Kasumi-1 (cell line): ENCODE measurements at places on chromosomes 7 and 10.

- no peak for DNase-seq
Measured at GRCh38 chr7:135390829-135391228, 119.1 kb downstream of the CNOT4 start.

DNA sequence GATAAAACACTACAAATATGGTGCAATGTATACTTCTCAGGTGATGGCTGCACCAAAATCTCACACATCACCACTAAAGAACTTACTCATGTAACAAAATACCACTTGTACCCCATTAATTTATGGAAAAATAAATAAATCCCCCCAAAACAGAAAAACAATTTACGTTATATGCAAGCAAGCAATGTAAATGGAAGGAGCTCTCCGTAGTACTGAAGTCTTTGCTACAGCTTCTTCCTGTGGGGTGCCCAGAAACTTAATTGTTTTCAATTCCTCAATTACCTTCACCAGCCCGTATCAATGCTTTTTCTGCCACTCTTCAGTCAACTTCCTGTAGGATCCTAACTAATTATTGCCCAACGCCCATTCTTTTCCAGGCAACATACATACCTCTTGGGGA, 138.1 kb downstream of the RELN start:
- peak; percentile 67 for DNase-seq

GRCh38 chr7:5523052-5523711, 99.5 kb upstream of the TNRC18 start:
- DNase-seq, result no peak

DNA sequence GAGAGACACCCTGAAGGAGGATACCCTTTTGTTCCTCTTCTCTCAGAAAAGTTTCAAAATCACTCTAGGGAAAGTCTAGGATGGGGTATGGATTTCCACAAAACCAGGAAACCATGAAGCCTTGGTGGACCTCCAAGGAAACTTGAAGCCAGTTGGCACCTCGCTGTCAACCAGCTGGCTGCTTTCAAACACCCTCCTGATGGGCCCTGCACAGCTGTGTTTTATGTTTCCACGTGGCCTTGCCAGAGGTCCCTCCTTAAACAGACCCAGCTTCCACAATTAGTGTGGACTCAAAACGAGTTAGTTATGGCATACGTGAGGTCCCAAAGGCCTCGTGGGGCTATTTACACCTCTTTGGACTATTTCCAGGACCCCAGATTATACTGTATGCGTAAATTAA, 5.9 kb downstream of the PPP1R3A start:
- DNase-seq, result no peak

DNA sequence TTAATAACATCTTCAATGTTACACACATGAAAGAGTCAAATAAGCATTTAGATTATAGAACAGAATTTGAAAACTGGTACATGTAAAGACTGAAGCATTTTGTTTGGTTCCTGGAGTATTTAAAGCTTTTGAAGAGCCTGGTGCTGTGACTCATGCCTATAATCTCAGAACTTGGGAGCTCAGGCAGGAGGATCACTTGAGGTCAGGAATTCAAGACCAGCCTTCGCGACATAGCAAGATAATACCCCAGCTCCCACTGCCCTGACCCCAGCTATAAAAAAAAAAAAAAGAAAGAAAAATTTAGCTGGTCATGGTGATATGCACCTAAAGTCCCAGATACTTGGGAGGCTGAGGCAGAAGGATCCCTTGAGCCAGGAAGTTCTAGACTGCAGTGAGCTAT, 87.8 kb downstream of the HDAC9 start:
- DNase-seq, result no peak

DNA sequence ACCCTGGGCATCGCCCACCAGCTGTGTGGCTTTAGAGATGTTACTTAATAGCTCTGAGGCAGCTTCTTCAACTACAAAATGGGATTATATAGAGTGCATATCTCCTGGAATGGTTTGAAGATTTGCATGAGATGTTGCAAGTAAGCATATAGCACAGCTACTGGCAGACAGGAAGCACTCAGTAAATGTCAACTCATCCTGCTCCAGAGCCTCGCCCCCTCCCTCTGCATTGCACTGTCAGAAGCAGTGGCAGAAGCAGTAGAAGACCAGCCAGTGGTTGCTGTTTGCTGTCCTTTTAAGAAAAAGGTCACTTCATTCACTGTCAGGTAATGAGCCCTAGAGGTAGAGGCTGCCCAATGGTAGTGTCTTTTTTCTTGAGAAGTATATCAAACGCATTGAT, 180.0 kb upstream of the GHITM start:
- DNase-seq, result no peak

DNA sequence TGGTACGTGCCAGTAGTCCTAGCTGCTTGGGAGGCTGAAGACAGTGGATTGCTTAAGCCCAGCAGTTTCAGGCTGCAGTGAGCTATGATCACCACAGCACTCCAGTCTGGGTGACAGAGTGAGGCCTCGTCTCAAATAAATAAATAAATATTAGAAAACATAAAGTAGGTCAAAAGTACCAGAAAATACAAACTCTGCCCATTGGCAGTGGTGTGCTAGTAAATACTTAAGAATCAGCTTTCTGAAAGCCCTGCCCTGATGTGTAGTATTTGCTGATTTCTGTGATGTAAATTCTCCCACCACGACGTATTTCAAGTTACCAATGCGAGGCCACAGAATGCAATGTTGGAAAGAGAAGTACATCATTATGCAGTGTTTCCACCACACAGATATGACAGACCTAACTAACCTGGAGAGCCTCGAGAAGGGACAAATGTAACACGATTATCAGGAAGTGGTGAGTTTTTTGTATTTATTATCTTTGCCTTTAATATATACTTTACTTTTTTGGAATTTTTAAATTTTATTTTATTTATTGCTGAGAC, 11.8 kb upstream of the MAP3K8 start:
- DNase-seq, result no peak

DNA sequence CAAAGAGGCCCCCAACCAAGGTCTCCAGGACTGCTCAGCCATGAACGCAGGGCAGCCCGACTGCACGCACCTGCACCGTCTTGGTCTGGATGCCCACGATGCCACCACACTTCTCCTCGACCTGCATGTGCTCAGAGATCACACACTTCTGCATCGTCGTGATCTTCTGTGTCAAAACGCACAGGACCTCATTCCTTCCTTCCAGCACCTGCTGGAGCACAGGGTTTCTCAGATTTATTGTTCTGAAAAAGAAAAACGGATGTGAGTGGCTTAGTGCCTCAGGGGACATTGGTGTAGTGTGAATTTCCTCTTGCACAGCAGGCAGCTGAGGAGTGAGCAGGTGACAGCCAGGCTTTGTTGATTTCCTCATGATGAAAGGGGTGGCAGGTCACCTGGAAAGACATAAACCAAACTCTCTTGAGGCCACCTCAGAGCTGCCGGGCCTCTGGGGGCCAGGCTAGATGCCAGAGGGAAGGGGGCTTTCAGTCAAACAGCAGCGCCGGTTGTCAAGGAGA, 38.2 kb downstream of the GSDME start:
- DNase-seq, result no peak

- DNase-seq, result no peak
Measured at GRCh38 chr7:69430384-69431021, 167.8 kb upstream of the AUTS2 start.
